Left lobe of liver (tissue), 2 donors: ENCODE measurements at places on chromosomes 4 and X.

GRCh38 chr4:73704314-73705055 is 35.9 kb upstream of the CXCL8 start:
- peak; percentile 58 for DNase-seq

GRCh38 chrX:12970691-12971202 is 4.2 kb upstream of the TMSB4X start:
- DNase-seq = no peak

- DNase-seq = no peak
Measured at GRCh38 chrX:100410901-100411801, 1.1 kb upstream of the PCDH19 start.

GRCh38 chrX:34903316-34903715 is 39.3 kb upstream of the FAM47B start:
- no peak for DNase-seq

GRCh38 chr4:153242839-153243324 is 38.6 kb downstream of the TRIM2 start:
- DNase-seq = no peak

- DNase-seq = no peak
Measured at GRCh38 chr4:68152411-68152810, 22.7 kb upstream of the TMPRSS11F start.

- DNase-seq = no peak
Measured at GRCh38 chr4:93751411-93751810, 77.1 kb upstream of the ATOH1 start.

DNA sequence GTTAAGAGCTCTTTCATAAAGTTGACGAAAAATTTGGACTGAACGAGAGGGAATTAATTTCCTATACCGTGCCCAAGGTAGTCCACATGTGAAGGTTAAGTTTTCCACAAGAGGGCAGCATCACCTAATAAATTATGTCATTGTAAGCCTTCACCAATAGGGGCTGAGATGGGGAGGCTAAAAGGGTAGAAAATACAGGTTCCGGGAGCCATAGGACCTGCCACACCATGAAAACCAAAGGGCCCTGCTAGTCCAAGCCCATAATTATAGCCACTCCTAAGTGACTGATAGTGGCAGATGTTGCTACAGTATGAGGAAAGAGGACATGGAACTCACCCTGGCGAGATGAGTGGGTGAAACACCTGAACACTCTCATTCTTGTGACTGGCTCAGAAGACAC is 122.2 kb downstream of the SHROOM4 start:
- DNase-seq = no peak

GRCh38 chrX:74535408-74536151 is 78.8 kb downstream of the RLIM start:
- DNase-seq = peak; percentile 75

GRCh38 chr4:8371596-8371995 is 68.9 kb downstream of the ACOX3 start:
- no peak for DNase-seq

DNA sequence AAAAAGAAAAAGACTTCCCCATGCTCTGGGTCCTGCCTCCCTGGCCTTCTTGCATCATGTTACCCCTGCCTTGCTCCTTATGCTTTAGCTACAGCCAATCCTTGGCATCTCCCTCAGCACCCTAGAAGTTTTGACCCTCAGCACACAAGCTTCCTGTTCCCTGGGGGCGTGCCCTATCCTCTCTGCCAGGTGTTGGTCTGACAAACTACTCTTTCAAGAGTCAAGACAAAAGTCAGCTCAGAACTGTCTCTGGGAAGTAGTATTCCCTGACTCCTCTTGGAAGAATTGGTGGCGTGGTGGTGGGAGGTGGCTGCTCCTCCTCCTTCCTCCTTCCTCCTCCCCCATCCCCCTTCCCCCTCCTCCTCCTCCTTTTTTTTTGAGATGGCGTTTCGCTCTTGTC is 41.0 kb downstream of the PRPS1 start:
- DNase-seq = no peak

DNA sequence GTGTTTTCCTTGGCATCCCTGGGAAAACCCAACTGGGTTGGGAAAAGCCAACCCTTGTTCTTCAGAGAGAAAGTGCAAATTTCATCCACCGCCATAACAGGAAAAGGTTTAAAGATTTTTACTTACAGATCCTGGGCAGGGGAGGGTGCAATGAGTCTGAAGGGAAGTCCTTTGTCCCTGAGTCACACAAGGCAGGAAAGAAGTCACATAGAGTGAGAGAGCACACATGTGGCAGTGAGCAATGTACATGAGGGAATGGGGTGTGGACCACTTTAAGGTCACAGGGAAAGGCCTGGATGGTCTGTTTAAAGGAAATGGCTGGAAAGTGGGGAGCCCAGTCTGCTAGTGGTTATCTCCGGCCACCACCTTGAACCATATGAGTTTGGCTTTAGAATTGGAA is 248.9 kb downstream of the HS3ST1 start:
- no peak for DNase-seq

- DNase-seq = no peak
Measured at GRCh38 chr4:75895744-75896314, 6.4 kb downstream of the PPEF2 start.

DNA sequence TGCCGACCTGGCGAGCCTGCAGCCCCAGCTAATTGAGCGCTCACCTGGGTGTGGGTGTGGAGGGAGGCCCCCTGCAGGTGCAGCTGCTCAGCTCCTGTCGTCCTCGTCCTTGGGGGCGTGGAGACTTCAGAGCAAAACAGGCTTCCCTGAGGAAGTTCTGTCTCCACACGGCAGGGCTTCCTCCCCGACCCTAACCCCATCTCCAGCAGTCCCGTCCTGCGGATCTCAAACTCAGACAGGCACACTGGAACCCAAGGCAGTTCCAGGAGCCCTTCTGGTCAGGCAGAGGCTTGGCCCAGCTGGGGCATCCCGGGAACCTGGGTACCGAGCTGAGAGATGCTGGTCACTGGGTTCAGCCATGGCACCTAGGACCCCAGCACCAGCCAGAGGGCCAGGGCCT is 24.4 kb downstream of the TACC3 start:
- DNase-seq = no peak

DNA sequence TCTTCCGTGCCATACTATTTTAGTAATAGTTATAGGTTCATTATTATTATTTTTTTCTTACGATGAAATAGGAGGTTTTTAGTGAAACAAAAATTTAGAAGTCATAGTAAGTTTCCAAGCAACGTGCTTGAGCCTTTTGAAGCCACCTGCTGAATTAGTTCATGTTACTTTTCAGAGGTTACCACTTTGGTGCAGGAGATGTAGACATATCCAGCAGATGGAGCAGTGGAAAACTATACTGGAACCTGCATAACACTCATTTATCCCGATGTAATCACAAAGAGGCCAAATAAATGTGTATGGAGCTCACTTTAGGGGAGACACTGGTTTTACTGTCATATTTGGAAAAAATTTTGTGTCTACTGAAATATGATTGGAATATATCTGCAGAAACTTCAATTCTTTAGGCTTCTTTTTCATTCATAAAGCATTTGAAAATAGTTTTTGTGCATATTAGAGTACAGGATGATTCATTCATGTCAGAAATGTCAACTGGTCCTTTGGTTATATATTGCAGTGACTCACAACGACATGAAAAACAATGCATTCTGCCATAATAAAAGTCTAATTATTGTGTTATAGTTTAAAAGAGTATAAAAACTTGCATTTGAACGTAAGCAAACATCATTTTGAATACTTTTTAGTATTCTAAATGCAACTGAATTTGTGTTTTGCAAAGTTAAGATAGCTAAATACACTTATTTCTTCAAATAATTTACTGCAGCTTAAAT is 2182.9 kb upstream of the TENM3 start:
- no peak for DNase-seq

- no peak for DNase-seq
Measured at GRCh38 chr4:14874990-14875389, 127.3 kb upstream of the CPEB2 start.

DNA sequence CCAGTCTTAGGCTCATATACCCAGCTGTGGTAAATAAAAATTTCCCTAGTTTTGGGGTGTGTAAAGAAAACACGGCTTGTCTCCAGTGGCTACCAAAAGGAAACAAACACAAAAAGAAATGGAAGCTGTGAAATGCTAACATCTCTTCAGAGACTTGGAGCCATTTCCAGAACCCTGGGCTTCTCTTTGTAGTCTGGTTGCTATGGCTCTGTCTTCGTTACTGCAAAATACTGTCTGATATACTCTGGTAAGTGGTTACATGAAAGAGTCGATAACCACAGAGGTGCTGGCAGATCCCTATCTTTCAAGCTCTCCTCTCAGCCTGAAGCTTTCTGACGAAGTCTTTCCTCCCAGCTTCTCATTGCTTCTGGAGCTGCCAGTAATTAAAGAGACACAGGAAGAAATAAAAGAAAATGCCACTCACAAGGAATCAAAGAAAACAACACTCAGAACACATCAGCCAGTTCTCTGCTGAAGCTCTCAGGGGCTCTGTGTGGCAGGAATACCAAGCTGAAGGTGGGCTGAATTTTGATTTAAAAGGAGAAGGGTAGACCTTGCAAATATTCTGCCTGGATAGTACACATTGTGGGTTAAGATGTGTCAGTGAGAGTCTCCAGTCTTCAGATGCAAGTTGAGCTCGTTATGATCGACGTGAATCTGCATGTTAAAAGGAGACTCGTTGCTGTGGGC is 107.6 kb upstream of the FAM9C start:
- no peak for DNase-seq

DNA sequence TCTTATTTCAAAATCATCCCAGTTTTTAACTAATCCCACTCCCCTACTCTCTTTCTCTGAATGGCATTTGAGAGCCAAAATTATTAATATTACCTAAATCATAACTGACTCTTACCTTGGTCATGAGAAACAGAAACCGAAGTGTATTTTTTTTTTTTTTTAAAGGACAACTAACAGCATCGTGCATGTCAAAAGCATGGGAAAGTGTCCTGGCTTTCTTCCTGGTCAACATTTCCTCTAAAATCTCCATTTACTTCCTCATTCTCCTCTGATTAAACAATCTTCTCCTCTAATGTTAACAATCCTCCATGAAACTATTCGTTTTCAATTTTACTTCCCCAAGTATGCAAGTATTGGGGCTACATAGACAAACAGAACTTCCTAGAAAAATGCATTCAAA is 2.1 kb upstream of the STS start:
- no peak for DNase-seq

- no peak for DNase-seq
Measured at GRCh38 chrX:30141966-30142365, 73.4 kb upstream of the MAGEB2 start.

DNA sequence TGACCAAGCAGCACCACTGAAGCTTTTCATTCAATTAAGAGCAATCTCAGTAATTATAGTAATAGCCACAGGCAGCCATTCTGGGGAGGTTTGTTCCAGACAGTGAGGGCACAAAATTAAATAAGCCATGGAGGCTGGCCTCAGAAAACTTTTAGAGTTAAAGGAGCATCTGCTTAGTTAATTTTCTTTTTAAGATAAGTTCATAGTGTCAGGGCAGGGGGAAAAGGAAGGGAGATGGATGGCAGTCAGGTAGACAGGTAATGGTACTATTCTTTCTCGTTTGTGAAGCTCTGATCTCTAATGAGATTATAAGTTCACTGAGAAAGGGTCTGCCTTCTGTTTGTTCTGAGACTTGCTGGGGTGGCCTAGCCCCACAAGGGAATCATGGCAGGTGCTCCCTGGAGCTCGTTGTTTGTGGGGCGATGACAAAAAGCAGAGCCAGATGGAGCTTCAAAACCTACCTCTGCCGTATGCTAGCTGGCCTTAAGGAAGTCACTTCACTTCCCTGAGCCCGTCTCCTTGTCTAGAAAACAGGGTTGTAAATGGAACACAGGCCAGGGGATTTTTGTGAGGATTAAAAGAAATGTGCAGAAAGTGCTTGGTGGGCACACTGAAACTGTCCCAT is 44.6 kb upstream of the FGFBP2 start:
- no peak for DNase-seq

DNA sequence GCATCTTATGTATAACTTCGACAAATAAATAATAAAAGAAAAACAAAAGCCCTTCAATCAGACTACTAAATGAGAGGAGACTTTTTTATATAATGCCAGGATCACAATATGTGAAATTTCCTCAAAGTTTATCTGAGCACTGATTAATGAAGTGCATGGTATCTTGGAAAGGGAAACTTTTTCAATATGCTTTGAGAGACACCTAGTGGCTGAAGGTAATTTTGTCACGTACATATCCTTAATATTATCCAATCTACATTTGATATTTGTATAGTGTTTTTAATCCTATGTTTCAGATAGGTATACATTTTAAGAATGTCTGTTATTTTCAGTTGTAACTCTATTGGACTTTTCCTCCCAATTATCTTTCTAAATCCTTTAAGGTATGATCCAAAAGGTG is 146.8 kb downstream of the KLHL4 start:
- no peak for DNase-seq

DNA sequence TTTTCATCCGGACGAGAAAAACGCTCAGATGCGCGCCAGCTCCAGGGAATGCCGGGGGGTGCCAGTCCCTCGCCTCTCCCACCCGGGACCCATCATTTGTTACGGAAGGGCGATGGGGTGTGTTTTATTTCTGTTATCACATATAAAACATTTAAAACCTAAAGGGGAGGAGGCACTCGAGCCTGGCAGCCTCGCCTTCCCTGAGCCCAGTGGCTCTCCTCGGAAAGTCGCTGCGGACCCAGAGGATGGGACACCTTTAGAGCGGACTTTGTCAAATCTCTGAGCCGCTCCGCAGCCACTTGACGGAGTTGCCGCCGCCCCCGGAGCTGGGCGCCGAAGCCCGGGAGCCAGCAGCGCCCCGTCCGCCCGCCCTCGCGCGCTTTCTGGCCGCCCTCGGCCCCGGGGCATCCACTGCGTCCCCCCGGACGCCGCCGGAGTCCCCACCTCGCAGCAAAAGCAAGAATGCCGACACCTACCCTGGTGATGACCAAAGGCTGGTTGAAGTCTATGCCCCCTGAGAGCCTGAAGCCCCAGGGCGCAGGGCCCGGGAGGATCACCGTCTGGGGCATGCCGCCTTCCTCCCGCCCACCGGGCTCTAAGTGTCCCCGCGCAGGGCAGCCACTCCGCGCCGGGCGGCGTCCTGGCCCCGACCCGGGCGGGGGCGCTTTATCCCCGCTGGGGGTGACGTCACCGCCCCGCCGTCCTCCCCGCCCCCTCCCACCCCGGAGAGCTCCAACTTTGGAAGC is at the start of gene PDLIM3:
PDLIM3 (minus strand) TSS at position 642 of the 746 bp plus-strand sequence; CDS start at position 569, 73 bp downstream.
- peak; percentile 50 for DNase-seq

DNA sequence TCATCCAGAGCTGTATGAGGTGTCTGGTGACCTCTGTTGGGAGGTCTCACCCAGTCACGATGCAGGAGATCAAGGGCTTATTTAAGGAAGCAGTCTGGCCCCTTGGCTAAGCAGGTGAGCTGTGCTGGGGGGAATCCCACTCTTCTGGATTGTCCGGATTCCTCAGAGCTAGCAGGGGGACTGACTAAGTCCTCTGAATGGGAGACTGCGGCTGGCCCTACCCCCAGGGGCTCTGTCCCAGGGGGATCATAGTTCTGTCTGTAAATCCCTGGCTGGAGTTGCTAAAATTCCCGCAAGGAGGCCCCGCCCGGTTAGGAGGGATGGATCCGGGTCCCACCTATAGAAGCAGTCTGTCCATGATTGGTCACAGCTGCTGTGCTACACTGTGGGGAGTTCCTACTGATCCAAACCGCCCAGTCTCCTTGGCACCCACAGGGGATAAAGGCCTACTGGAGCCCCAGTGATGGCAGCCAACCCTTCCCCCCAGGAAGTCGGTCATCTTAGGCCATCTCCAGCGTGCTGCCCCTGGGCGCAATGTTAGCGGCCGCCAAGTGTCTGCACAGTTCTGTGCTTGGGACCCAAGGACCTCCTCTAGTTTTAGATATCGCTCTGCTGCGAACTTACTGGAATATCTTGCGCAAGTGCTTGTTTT is 118.2 kb upstream of the KLF8 start:
- DNase-seq = no peak
